ENCODE measurements at places on chromosomes 4 and X.

DNA sequence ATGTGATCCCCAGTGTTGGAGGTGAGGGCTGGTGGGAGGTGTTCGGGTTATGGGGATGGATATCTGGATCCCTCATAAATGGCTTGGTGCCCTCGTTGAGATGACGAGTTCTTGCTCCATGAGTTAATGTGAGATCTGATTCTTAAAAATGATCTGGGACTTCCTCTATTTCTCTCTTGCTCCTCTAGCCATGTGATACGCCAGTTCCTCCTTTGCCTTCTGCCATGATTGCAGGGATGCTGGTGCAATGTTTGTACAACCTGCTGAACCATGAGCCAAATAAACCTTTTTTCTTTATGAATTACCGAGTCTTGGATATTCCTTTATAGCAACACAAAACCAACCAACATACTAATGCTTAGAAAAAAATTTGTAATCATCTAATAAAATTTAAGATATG is 56.6 kb downstream of the STAP1 start:
- no peak for DNase-seq

GRCh38 chr4:141905751-141906150 is 269.4 kb downstream of the IL15 start:
- peak; percentile 91 for DNase-seq

GRCh38 chr4:123419885-123420755 is 23.5 kb downstream of the SPRY1 start:
- no peak for DNase-seq

- no peak for DNase-seq
Observed at GRCh38 chr4:111198446-111198845, 575.6 kb upstream of the PITX2 start.

DNA sequence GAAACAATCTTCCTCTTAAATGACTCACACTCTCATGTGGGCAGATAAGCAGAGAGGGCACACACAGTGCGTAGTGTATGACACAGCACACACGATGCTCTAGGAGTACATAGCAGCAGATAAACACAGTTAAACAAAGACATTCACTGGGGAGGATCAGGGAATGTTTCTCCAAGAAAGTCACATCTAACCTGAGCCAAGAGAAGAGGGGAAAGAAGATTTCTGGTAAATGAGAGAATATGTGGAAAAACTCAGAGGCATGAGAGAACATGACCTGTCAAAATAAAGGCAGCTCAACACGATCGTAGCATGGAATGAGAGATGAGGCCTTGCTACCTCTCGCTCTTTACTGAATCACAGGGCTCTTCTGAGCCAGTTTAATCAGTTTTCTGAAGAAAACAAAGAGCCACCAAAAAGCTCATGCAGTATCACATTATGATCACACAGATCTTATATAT is 251.0 kb downstream of the ANK2 start:
- peak; percentile 63 for DNase-seq

DNA sequence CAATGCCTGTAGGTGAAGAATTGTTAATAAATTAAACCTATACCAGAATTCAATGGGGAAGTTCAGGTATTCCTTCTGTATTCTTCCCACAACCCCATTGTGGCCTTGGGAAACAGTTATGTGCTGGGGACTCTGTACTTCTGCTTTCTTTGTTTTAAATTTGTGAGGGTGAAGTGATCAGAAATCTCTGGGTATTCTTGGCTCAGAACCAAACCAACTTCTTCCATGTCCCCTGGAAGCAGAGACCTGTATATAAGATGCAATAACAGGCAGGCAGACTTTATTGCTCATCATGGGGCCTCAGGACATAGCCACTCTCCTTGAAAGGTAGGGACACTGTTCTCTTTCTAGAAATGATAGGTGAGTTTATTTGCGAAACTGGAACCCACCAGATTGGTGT is 19.8 kb upstream of the USP27X start:
- DNase-seq: no peak

DNA sequence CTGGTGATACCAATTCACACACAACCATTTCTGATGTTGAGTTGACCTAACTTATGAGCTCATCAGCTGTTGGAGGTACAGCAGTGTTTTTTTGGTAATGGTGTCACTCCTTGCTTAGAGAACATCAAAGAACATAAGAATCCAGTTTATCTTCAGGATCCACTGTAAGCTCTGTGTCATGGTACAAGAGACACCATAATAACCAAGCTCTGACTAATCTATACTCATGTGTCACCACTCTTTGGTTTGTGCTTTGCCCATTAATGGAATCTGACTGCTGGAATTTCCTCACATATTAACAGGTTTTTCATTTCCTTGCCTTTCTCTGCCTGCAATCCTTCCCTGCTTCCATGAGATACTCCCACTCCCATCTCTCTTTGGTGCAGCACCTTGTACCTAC is 735.1 kb upstream of the LCORL start:
- no peak for DNase-seq

GRCh38 chr4:2907706-2908293 is 55.4 kb downstream of the NOP14 start:
- no peak for DNase-seq

DNA sequence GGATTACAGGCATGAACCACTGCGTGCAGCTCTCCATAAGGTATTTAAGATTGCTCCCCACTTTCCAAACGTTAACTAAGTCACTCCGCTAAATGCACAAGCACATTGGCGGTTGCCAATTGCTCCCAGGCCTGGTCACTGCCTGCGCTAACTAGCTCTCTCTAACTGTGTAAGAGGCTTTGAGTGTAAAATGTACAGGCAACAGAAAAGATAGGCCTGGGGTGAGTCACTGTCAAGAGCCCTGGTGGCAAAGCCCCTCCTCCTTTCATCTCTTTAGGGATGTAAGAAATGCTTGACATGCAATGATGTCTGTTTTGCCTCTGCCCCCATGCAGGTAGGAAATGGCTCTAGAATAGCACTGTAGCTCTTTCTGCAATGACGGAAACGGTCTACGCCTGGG is 329.7 kb upstream of the GATB start:
- no peak for DNase-seq

- DNase-seq: no peak
Observed at GRCh38 chrX:7108030-7108429, 39.5 kb upstream of the STS start.

DNA sequence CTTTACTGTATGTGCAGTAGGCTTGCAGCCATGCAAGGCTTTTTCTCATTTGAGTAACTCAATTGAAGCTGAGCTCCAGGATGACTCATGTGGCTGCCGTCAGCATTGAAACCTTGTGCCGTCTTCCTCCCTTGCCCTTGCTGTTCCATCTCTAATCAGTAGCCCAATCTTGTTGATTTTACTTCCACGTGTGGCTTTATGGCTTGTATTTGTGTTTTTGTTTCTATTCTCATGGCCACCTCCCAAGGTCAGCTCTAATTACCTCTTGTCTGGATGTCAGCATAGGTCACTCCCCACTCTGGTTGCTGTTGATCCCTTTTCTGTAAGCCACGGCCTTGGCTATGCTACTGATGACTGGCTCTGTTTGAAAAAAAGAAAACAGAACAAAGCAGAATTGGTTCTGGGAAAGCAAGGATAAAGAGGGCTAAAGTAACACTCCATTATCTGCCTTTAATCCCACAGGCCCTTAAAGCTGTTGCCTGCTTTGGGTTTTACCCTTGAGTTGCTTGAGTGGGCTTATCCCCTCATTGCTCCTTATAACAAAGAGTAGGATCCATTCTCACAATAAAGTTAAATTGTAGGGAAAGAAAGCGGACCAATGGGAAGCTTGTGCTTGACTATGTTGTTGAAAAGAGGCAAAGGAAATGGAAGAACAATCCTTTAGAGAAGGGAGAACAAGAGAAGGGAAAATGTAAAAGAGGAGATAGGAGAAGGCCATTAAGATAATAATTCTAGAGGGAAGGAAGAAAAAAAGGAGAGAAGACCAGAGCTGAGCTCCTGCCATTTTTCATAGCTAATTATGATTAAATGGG is 173.9 kb upstream of the PGRMC2 start:
- peak; percentile 34 for DNase-seq

DNA sequence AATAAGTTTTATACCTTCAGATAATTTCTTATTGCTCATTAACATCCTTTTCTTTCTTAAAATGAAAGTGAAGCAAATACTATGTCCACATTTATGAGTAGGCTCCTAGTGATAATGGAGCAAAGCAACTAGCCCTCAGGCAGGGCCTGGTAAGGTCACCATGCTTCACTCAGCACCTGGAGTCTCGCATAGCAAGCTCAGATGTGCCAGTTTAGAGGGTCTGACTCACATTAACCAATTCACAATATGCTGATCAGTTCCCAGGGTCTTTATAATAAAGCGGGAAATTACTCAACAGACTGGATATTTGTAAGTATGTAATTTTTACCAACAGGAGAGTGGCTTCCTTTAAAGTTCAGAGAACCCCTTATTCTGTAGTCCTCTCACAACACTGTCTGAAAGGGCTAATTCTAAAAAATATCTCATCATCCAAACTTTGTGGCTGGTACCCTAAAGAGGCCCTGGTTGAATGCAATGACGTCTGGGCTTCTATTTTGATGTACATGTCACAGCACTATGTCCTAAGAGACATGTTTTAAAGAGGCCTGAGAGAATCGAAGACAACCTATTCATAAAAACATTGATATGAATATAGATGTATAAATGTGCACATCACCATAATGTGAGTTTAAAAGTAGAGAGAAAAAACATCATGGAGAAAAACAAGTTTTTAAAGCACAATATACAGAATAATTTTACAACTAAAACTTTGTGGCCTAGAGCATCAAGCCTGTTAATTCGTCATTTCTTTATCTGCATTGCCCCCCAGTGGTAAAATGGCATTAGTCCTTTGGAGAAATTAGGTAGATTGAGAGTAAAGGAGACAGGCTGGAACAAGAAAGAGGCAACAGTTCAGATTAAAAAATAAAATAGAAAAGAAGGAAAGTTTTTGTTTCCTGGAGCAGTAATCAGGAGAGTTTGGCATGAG is 44.3 kb downstream of the IL21 start:
- peak; percentile 25 for DNase-seq

- no peak for DNase-seq
Observed at GRCh38 chr4:113154281-113154680, 104.8 kb downstream of the ANK2 start.
